ENCODE measurements at places on chromosomes 13 and 19. TPM values are rescaled to one million over a fixed set of nuclear protein-coding genes. Genes with fewer than 3 reads are reported as not detected.

Gene IGFL1
- total RNA-seq = not detected

Gene MLLT1
- total RNA-seq = 44.3 TPM

Gene GGN
- total RNA-seq = 1.4 TPM

Gene CPT1C
- total RNA-seq = 15.8 TPM

Gene SLC7A1
- total RNA-seq = 37.8 TPM

Gene ISOC2
- 112 TPM for total RNA-seq

Gene SLC7A9
- not detected for total RNA-seq

Gene STOML3
- total RNA-seq = not detected

Gene SIGLEC5
- total RNA-seq = not detected

Gene MYCBP2
- total RNA-seq = 20.6 TPM

Gene NTF4
- not detected for total RNA-seq

Gene MYO1F
- total RNA-seq = 0.52 TPM

Gene CATSPERD
- total RNA-seq = not detected

Gene LILRB4
- not detected for total RNA-seq

Gene TMEM238
- 0.39 TPM for total RNA-seq

Gene CEACAM1
- 0.39 TPM for total RNA-seq

Gene IL11
- 12.8 TPM for total RNA-seq

Gene SULT2B1
- total RNA-seq = not detected

Gene SAE1
- 133 TPM for total RNA-seq

Gene ZNF320
- 2.8 TPM for total RNA-seq

Gene TEX26
- total RNA-seq = not detected

Gene POLR1G
- 9.3 TPM for total RNA-seq

Gene SIGLEC8
- total RNA-seq = not detected

Gene TNFSF13B
- total RNA-seq = 1.3 TPM

Gene GRIK5
- total RNA-seq = 0.39 TPM

Gene KLK7
- not detected for total RNA-seq

Gene AMER2
- not detected for total RNA-seq

Gene COG6
- total RNA-seq = 15.2 TPM

All from epithelial cell of alveolus of lung (primary cell).